ENCODE measurements at places on chromosomes 1 and 21.

DNA sequence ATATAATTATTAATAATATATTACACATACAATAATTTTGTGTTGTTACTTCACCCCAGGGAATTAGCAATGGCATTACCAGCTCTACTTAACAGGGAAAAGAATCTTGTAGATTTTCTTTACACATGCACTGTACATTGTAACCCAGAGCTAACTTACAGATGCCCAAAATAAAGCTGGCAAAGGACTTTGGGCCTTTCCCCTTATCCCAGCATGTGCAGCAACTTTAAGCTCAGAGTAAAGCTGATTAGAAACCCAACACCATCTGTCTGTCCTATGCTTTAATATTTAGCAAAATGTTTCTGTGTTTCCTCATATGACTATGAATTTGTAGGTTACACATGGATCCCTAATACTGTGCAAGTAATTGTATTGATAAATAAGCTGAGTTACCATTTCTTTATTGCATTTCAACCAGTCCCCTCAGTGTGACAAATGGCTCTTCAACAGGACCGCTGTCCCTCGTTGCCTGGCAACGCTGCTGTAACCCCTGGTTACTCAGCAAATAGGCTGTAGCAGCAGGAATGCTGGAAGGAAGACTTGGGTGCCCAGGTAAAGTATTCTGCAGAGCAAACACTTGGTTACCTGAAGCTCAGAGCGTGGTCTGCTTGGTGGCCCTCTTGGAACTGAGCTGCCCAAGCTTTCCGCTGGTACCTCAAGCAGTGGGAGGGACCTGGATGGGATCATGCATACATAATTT, at the start of gene USH2A:
Gene USH2A, minus strand, starts transcription at position 628 of the 700 bp plus-strand sequence. CDS start 1,112 bp downstream, outside the sequence.
- no peak for DNase-seq

- peak; percentile 59 for DNase-seq
Measured at GRCh38 chr1:152654110-152654509, 9.1 kb upstream of the LCE2D start.

- DNase-seq: no peak
Measured at GRCh38 chr1:167409183-167409582, 109.1 kb downstream of the CD247 start.

GRCh38 chr21:25558123-25558522, 49.2 kb downstream of the MRPL39 start:
- no peak for DNase-seq

DNA sequence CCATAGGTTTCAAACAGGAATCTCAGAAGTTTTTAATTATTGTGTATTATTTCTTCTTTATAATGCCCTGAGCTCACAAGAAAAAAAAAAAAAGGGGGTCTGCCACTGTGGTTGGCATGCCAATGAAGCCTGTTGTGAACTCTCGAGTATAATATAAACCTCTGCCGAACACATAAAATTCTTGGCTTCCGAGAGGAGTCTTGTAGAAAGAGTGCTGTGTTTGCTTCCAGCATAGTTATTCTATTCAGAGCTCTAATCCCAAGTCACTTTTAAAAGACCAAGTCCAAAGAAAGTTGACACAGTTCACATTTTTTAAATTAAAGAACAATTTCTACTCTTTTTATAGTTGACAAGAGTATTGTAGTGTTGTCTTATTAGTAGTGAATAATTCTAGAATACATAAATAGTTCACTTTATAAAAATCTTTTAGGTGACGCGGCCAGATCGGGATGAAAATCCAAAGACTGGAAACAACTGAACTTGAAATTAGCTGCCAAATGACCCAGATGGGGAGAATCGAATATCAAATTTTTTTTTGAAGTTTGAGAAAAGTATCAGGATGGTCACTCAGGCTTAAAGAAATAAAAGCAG, 293.2 kb downstream of the DUSP10 start:
- DNase-seq: no peak

- no peak for DNase-seq
Measured at GRCh38 chr1:1250786-1251284, 4.3 kb upstream of the C1QTNF12 start.

- no peak for DNase-seq
Measured at GRCh38 chr1:211813590-211813989, 17.0 kb downstream of the LPGAT1 start.

DNA sequence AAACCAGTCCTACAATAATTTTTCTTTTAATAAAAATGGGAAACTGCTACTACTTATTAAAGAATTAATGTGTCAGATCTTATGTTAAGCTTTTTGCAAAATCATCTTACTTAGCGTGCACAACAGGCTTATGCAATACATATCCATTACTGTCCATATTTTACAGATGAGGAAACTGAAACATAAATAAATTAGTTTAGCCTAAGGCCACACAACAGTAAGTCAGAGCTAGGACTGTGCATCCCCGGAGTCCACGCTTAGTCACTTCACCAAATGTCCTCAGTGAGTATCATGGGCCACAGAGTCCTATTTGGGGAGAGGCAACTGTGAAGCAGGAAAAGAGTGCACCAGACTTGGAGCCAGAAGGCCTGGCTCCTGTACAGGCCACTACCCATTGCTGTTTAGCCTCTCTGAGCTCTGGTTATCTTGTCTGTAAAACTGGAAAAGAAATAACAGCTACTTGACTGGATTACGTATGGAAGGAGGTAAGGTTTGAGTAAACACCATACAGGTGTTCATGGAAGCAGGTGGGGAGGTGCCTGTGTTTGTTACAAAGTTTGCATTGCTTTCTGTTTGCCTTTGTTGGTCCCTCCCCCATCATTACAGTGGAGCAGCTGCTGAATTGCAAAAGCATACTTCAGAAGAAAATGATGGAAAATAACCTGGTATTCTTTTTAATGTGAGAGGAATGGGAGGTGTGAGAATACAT, 192.8 kb downstream of the FCRL5 start:
- DNase-seq: no peak

- no peak for DNase-seq
Measured at GRCh38 chr1:102085896-102086295, 89.2 kb upstream of the OLFM3 start.

- DNase-seq: no peak
Measured at GRCh38 chr21:42655796-42656770, 2.7 kb downstream of the PDE9A start.

DNA sequence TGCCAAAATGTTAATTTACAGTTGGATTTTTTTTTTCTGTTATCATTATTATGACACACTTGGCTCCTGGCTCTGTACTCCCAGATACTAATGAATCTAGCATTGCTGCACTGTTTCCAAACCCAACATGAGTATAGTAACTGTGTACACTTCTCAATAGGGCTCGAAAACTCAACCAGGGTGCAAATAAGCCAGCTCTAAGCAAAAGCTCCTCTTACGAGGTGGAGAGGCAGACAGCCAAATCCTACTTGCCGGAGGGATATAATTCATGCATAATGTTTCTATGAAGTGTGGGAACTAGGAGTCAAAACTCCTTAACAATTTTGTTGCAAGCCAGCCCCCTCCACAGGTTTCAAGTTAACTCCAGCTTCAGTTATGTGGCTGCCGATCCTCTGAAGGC, 510.4 kb upstream of the ZP4 start:
- no peak for DNase-seq
